ENCODE measurements at places on chromosomes 3 and 15.
A peak's percentile ranks its signal among the peaks of the same experiment; 100 is the strongest.

DNA sequence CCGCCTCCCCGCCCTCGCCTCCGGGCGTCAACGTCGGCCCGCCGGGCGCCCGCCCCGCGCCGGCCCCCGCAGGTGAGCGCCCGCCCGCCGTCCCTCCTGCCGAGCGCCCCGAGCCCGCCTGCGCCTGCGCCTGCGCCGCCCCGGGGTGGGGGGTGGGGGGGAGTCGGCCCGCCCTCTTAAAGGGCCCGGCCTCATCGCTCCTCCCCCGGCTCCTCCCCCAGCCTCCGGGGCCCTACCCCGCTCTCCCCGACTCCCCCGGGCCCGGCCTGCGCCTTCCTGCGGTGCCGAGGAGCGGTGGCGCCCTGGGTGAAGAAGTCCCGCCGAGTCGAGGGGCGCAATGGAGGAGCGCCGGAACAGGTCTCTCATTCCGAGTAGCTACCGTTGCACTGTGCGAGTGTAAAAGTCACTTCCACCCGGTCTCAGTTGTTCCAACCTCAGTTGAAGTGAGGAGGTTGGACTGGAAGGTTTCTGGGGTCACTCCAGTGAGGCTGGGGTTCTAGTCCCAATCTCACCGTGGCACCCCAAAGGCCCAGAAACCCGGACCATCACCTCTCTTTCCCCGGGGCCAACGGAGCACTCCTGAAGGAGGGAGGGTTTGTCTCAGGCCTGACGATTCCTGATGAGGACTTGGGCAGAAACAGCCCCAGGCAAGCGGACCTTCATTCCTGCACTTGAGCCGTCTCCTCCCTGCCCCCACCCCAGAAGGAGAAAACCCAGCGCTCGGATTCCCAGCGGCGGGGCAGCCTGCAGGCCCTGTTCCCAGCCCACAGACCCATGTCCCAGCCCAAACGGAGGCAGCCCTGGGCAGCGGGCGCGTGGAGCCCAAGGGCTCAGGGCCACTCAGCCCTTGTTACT, 1.5 kb upstream of the TNK2 start:
- DNase-seq: peak; percentile 72

DNA sequence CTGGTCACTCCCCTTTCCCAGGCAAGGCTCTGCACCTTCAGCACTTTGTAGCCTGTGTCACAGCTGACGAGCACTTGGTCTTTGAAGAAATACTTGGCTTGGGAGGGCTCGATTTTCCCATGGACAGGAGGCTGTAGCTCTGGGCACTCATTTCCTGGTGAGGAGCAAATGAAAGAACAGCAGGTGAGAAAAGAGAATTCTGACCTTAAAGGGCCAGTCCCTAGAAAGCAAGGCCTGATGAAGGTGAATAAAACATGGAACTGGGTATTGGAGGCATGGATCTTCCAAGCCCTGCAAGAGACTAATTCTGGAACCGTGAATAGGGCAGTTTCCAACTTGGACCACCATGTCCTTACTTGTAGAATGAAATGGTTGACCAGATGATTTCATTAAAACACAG, 39.9 kb downstream of the MASP1 start:
- no peak for DNase-seq

DNA sequence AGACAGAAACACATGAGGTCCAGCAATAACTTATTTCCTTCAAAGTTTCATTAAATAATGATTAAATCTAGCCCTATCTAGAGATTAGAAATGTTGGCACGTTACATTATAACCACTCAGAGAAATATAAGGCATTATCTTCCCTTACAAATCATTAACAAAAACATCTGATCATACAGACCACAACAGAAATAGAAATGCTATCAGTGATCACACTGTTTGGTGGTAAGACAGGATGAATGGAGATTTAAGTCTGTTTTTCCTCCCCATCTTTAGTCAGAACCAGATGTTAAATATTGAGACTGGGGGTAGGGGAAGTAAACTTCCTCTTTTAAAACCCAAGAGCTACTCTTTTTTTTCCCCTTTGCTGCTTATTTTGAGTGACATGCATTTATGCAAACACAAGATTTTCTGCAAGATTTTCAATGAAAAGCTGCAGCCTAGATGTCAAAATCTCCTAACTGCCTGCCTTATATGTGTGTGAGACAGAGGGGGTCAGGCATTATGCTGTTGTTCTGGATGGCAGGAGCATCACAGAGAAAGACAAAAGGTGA, 70.4 kb downstream of the CBLB start:
- peak; percentile 23 for DNase-seq

DNA sequence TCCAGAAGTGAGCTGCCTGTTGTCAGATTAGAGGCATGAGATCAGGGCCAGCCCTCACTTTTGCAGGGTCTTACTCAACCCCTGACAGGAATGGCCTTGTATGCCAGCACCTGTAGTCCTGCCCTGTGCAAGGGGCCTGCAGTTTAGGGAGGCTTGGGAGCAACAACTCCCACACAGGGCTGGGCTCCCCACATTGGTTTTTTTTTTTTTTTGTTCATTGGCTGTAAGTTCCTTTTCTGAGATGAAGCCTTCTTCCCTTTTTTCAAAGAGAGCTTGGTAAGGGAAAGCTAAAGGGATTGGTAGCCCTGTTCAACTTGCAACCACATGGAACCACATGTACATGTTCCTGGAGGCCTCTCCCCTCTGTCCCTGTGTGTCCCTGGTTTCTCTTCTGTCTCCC, 46.4 kb downstream of the TNFAIP8L3 start:
- DNase-seq: no peak

DNA sequence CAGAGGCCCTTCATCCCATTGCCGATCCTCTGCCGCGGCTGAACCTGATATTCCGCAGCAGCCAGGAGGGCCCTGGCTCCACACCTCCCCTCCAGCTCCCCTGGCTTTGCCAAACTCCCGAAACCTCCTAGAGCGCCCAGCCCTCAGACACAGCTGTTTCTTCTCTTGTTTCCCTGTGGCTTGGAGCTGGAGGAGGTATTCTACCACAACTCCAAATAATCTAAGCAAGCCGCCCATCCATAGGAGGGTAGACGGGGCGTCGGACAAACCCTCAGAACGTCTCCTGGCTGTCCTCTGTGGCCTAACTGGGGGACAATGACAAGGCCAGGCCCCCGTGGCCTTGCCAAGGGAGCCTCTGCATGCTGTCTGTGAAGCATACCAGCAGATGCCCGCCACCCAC, 10.4 kb downstream of the PLA2G4D start:
- no peak for DNase-seq

- DNase-seq: no peak
These were observed 101.7 kb downstream of the LSM3 start for GRCh38 chr3:14280326-14280725.

GRCh38 chr3:9266716-9267115, 17.3 kb upstream of the SRGAP3 start:
- no peak for DNase-seq

DNA sequence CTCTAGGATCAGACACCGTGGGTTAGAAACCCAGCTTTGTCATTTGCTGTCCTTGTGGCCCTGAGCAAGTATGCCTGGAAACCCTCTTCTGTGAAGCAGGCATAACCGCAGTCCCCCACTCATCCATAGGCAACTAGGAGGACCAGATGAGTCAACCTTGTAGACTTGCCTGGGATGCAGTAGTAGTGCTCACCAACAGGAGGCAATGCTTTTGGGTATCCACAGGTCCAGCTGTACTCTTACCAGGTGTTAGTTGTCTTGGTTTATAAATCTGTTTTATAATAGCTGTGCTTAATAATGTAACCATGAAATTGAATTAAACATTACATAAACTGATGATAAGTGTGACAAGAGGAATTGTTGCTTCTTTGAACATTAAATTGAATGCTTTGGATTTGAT, 389.3 kb downstream of the IL20RB start:
- DNase-seq: no peak

- DNase-seq: no peak
These were observed 3.9 kb downstream of the CDC25A start for GRCh38 chr3:48184299-48184698.

- no peak for DNase-seq
These were observed 14.9 kb downstream of the MAGI1 start for GRCh38 chr3:66023738-66024385.

- DNase-seq: peak; percentile 15
These were observed 92.8 kb upstream of the DCBLD2 start for GRCh38 chr3:98994128-98994762.

- DNase-seq: peak; percentile 11
These were observed 46.9 kb upstream of the PPP2R3A start for GRCh38 chr3:135918600-135918999.

- DNase-seq: no peak
These were observed 203.2 kb upstream of the PPP2R3A start for GRCh38 chr3:135762188-135762856.

DNA sequence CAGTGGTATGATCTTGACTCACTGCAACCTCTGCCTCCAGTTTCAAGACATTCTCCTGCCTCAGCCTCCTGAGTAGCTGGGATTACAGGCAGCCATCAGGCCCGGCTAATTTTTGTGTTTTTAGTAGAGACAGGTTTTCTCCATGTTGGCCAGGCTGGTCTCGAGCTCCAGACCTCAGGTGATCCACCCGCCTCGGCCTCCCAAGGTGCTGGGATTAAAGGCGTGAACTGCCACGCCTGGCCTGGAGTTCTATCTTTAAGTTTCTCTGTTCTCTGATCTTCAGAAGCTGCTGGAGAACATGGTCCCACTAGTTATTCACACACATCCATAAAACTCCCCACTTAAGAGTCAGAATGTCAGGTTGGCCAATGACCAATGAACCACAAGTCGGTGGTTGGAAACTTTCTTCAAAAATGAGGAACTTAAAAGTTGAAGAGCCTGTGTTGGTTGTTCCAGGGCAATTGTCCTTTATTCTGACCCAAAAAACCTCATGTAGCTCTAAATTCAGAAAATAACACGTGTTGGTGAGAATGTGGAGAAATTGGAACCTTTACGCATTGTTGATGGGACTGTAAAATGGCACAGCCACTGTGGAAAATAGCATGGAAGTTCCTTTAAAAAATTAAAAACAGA, 55.9 kb upstream of the PIK3CB start:
- DNase-seq: no peak

DNA sequence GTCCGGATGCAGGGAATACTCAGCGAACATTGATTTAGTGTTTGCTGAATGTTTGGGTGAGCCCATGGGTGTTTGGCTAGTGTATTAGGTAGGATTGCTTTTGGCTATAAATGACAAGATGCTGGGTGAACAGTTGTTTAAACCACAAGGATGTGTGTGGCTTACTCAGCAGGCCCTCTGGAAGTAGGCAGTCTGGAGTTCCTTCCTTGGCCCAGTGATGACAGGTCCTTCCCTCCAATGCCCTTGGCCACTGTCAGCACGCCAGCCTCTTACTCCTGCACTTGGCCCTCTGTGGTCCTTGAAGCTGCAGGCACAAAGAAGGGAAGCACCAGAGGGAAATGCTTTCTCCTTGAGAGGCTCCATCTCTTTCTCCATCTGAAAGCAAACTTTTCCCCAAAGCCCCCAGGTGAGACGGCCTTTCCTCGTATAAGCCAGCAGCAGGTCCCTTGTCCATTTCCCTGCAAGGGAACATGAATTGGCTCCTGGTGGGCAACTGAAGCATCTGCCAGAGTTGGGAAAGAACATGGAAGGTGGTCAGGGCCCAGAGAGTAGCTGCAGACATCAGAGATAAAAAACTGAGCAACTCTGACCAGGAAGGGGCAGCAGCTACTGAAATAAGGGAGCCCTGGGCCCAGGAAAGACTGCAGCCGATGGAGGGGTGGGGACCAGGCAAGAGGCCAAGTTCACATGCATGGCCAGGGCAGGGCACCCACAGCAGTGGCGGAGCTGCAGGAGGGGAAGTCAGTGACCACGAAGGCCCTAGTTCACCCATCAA, 105.0 kb downstream of the TPRA1 start:
- DNase-seq: no peak

DNA sequence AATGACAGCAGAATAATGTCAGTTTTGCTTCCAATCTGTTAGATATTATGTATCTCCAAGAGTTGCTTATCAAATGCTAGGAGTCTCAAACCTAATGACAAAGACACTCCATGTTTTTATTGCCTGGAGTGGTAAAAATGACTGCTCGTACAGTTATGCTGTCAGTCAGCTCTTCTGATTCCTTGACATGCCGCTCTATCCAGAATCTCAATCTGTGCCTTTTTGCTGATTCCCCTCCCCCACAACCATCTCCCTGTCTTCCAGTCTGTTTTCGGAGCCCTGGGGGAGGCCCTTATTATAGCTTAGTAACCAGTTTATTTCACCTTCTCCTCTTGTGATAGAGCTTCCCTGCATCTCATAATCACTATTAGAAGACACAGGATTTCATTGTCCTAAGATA, 2.6 kb downstream of the MKRN2 start:
- no peak for DNase-seq

- DNase-seq: no peak
These were observed 300.5 kb upstream of the ALCAM start for GRCh38 chr3:105065895-105066839.

DNA sequence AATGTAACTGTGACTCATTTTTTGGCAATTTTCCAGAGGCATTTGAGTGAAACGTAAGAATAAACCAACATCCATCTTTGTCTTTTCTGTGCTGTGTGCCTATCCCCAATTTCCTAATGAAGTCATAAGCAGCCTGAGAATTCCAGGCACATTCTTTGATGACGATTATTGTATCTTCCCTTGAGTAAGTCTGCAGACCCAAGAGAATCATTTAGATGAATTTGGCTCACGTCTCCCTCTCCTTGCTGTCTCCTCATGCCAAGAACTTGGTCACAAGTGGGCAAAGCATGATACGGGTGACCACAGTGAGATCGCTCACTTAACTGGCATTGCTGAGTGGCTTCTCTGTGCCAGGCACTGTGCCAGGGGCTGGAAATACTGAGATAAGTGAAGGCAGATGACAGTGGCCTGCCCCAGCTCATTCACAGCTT, 384.5 kb upstream of the IL12A start:
- no peak for DNase-seq

DNA sequence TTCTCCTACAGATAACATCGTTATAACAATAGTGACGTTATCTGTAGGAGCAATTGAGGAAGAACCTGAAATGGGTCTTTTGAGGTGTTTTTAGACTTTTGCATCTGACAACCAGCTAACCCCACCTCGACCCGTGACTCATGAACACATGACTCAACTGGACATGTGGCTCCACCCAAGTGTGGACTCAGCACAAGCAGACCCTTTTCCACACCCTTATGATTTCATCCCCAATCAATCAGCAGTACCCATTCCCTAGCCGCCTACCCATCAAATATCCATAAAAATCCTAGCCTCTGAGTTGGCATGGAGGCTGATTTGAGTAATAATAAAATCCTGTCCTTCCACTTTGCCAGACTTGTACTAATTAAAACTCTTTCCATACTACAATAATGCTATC, 255.4 kb downstream of the ARPP21 start:
- no peak for DNase-seq

- no peak for DNase-seq
These were observed 223.9 kb downstream of the NR1D2 start for GRCh38 chr3:24168977-24169376.

DNA sequence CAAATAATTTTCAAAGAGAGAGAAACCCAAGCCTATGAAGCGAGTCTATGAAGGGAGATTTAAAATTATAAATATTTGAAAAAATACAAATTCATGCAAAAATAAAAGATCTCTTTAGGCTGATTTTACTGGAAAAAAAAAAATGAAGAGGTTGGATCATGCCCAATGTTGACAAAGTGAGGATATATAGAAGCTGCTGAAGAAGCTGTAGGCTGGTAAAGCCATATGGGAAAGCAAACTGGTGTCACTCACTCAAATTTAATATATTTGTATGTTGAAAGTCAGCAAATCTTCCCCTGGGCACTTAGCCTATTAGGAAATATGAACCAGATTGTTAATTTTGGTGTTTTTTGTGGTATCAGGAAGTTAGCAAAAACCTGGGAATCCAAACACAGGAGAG, 61.8 kb upstream of the BCHE start:
- DNase-seq: no peak

GRCh38 chr15:78069462-78070029, 8.0 kb downstream of the TBC1D2B start:
- DNase-seq: no peak
